GM12891 (cell line): ENCODE measurements at places on chromosomes 5 and 9.

GRCh38 chr9:135905380-135906258 is 1.7 kb downstream of the CAMSAP1 start:
- no peak for DNase-seq

DNA sequence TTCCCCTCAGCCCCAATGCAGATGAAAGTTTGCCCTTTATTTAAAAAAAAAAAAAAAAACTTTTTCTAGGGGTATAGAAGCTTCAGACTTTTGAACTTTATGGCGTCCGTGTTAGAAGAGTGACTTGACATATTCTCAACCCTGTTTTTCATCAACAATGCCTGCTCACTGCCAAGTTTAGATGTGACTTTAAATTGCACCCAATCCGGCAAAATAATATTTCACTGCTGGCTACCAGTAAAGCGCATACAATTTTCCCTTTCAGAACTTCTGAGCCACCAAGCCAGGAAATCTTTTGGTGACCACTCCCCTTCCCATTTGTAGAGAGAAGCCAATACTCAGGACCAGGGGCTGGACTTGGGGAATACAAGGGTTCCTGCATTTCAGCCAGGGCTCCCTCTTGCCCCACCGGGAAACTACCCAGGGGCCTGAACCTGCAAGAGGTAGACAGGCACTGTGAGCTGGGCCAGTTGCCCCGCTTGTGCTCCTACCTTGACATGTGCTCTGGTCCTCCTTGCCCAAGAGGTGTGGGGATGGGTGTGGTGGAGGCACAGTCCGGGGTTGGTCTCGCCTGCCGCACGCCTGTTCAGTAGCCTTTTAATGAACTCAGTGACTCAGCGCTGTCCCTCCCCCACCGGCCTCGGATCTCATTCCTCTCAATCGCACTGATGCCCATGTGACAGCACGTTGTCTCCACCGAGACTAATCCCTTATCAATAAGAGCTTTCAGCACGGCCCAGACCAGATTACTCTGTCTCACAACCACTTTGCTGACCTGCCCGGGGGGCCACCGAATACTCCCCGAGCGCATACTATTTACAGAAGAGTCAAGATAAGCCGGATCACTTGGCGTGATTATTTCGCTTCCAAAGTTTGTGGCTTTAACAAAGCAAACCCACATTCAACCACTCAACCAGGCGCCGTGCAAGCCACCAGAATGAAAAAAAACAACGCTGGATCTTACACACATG is 226.4 kb downstream of the DCP2 start:
- DNase-seq = no peak

GRCh38 chr9:122912964-122913673 is at the start of gene ZBTB6:
TSS of gene ZBTB6 (minus strand) at chr9:122913323. CDS start at chr9:122912072, 1,251 bp downstream.
- DNase-seq = peak; percentile 61

DNA sequence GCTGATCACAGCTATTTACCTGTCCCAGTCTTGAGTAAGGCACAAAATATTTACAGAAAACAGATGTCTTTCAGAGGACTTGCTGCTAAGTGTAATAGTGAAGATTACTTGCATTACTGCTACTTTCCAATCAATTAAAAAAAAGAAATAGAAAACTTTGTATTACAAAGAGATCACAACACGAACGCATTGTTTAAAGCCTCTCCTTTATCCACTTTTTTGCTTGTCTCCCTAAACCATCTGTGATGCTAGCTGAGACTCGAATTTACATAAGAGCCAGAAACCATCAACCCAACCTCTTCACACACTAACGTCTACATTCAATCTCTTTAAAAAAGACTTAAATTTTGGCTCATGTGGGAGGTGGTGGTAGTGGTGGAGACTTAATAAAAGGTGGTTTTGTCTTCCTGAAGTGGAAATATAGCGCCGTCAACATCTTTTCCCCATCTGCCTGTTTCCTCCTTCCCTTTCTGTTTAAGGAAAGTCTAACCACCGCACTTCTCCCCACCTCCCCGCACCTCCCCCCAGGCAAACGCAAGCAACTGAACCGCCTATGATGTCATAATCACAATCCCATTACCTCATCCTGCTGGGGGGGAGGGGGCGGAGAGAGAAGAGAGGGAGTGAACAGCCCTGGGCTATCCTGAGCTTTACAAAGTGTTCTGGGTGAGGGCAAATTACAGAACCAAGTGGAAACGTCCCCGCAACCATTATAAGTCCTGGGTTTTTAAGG is 948 bp upstream of the FAM53C start:
- DNase-seq = no peak

DNA sequence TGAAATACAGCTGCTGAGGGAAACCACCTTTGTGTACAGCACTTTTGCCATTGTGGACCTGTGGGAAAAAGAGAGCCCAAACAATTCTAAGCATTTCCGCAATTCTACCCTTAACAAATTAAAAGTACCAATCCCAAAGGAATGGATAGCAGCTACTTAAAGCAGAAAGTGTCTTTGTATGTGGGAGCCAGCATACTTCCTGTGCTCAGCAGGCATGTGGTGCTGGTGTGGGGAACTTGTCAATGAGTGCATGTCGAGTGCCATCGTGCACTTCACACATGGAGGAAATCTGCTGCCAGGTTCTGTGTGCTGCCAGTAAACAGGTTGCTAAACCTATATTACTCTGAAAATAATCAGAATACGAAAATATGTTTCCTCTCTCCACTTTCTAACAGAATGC is 399.0 kb downstream of the LRRC70 start:
- no peak for DNase-seq

DNA sequence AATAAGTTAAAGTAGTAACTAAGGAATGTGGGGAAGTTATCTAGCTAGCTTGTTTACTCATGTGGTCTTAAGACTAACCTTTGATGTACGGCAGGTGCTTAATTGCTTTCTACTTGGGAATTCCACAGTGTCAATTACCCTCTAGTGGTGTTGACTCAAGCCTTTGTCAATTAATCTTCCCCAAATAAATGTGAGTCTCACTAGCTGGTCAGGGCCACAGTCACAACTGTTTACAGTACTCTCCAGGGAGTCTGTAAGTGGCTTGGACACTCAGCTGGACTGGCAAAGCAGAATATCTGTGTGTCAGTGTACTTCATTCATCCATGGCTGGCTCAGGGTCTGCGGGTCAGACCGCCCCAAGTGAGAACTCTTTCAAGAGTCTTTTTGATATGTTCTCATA is 30.8 kb downstream of the SMIM3 start:
- no peak for DNase-seq

DNA sequence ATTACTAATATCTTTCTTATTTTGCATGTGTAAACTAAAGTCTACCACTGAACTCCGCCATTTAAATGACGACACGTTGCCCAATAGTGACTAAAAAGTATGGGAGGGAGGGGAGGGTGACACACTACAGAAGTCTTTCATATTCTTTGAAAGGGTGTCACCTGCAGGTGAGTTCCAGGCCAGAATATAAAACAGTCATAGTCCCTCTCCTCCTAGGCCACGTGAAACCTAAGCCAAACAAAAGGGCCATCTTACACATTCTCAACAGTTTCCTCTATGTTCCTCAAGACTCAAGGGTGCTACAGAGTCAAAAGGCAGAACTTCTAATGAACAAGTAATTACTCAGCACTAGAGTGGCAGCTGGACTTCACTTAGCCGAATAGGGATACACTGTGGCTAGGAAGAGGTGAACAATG is 6.4 kb downstream of the CEMIP2 start:
- no peak for DNase-seq

DNA sequence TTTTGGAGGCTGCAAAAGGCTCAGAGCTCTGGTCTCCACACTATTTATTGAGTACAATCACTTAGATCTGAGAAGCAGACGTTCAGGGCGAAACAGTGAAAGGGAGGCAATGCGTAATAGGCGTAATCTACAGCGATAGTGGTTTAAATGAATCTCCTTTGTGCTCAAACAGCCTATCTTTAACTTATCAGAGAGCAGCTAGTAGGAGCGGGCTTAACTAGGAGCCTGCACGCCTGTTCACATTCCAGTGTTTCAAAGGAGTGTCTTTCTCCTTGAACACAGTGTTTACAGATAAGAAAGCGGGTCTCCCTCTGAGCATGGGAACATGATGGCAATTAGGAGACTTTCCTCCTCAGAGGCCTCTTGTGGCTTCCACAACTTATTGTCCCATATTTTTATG is 49.4 kb downstream of the AP3B1 start:
- no peak for DNase-seq

DNA sequence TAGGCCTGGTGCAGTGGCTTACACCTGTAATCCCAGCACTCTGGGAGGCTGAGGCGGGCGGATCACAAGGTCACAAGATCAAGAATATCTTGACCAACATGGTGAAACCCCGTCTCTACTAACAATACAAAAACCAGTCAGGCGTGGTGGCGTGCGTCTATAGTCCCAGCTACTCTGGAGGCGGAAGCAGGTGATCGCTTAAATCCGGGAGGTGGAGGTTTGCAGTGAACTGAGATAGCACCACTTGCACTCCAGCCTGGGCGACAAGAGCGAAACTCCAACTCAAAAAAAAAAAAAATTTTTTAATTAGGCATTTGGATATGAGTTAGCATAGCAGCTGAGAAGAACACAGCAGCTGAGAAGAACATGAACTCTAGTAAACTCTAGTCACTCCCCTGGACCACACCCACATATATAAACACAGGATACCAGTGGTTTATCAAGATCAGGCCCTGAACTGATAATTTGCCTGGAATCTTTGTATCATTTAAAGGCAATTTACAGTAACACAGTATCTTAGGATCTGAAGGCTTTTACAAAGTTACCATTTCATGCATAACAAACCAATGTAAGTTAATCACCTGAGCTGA is 4.6 kb upstream of the UGCG start:
- DNase-seq = peak; percentile 13

DNA sequence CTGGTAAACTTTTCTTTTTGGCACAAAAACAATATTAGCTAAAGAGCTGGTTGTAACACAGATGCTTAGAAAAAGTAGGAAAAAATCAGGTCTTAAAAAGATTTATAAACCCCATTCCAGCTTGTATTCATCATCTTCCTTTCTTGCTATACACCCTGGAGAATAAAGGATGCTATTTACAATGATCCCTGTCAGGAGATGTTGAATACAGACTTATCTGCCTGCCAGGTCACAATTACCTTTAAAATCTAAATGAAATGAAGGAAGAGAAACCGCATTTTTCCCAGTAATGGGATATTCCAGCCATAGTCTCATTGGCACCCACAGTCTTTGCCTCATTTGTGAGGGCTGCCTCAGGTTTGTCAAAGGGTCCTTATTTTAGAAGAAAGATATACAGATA is 394.1 kb upstream of the WWC1 start:
- DNase-seq = no peak

- DNase-seq = no peak
Measured at GRCh38 chr9:96222132-96222531, 79.8 kb downstream of the HSD17B3 start.

GRCh38 chr5:174222891-174223290 is 177.4 kb downstream of the NSG2 start:
- DNase-seq = no peak

DNA sequence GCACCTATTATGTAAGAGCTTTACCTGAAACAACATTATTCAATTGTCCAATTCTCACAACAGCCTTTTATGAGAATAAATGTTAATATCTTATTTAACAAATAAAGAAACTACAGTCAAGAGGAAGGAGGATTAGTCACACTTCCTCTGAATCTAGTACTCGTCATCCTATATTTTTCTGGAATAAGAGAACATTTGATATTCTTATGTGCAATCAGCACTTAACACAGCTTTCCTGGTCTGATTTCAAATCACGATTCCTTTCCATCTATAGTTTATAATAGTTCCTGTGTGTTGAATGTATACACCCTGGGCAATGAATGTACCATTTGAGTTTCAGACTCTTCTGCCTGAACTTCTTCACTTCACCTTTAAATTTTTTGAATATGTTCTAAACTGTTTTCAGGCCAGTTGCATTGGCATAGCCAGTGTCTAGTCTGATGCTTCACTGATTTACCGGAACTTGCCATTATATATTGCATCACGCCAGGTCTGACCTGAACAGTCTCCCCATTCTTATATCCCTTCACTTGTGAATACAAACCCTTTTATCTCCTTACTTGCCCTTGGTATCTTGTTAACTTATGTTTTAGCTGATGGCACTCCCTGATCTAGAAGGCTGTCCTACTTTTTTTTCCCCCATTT is 698.3 kb downstream of the MAT2B start:
- no peak for DNase-seq

- DNase-seq = no peak
Measured at GRCh38 chr5:109706095-109706494, 16.4 kb downstream of the MAN2A1 start.

GRCh38 chr5:62450259-62450658 is 37.7 kb downstream of the IPO11 start:
- no peak for DNase-seq

DNA sequence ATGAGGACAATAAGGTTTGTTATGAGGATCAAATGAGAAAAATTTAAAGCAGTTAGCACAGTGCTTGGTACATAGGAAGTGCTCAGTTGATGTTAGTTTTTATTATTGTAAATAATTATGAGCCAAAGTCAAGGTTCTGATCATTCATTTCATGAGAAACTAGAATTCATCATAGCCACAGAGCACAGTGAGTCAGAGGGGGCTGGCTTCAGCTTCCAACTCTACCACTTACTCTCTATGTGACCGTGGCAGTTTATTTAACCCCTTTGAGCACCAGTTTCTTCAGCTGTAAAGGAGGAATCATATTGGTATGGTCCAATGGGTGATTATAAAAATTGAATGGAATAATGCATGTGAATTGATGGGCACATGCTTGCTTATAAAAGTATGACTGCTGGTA is 39.4 kb downstream of the KLHL3 start:
- DNase-seq = no peak

GRCh38 chr5:33303579-33304095 is 137.1 kb upstream of the TARS1 start:
- DNase-seq = no peak

- DNase-seq = no peak
Measured at GRCh38 chr9:30575218-30575617, 1809.2 kb upstream of the ACO1 start.

GRCh38 chr5:83471405-83472212 is at the start of gene VCAN:
TSS of gene VCAN (plus strand) at chr5:83471744. CDS start at chr5:83483519, 11,775 bp downstream.
- no peak for DNase-seq
